NCI-H187 treated with DMSO at 0.1 percent for 48 hours (cell line): ENCODE measurements at places on chromosomes 3 and 15.

- no peak for DNase-seq
These were observed 852 bp upstream of the BHLHE40 start for GRCh38 chr3:4978204-4978965.

GRCh38 chr15:40909662-40910630 lies 15.7 kb downstream of the VPS18 start:
- DNase-seq, result no peak

GRCh38 chr3:188842639-188843038 lies 329.1 kb upstream of the TPRG1 start:
- no peak for DNase-seq

DNA sequence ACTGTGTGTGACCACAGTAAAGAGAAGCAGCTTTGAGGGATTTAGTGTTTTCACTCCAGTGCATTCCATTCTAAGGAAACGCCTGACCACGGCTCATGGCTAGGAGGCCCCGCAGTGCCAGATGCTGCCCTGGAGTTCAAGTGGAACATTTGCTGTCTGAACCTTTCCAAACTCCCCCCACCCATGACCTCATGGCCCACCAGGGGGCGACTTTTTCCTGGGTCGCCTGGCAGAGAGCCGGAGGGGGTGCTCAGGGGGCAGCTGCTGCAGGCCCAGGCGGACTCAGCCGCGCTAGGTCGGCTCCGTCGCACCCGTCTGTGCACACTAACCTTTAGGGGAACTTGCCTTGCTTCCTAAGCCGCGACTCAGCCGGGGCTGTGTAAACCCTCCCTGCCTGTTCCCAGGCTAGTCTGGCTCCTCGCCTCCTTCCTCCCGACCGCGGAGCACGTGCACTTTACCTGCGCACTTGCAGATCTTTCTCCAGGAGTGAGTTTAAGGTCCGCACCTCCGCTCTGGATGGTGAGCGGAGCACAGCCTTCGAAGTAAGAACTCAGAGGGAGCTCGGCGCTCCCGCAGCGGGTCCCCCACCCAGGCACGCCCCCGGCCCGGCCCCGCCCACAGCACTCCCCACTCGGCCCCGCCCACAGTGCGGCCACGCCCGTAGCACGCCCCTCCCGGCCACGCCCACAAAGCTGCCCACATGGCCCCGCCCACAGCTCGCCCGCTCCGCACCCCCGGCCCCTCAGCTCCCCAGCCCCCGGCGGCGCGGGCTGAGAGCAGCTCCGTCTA lies at the start of gene OCA2:
Gene OCA2 (minus strand): TSS at position 550 of the 789 bp plus-strand sequence. CDS start 17,441 bp downstream, outside the sequence.
- no peak for DNase-seq

DNA sequence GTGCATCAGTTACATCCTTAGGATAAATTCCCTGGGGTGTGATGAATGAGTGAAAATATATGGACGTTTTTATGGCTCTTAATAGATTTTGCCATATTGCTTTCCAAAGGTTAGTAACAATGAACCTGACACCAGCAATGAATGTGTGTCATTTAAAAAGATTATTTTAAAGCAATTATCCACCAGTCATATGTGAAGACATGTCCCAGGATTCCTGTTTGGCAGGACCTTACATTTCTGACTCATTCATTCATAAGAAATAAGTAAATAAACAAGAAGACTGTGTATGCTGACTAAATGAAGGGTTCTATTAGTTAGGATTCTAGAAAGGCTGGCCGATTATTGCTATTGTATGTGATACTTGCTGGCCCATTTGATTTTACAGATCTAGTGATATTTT lies 201.5 kb downstream of the SOX2 start:
- DNase-seq, result no peak

- no peak for DNase-seq
These were observed 31.4 kb upstream of the ZBTB38 start for GRCh38 chr3:141336672-141337522.

DNA sequence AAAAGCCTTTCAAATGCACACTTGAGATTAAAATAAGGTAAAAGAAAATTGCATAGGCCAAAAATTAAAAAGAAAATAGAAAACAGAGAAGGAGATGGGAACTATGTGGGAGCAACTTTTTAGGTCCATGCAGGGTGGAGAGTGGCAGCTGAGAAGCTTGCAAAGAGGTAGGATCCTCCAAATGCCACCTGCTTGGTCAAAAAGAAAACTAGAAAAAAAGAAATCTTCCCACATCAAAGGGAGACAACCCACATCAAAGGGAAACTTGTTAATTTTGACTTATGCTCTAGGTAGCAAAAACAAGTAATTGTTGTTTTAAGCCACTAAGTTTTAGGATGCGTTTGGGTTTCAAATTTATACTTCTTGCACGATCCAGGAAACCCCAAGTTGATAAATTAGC lies 342.9 kb downstream of the IL20RB start:
- DNase-seq, result no peak

DNA sequence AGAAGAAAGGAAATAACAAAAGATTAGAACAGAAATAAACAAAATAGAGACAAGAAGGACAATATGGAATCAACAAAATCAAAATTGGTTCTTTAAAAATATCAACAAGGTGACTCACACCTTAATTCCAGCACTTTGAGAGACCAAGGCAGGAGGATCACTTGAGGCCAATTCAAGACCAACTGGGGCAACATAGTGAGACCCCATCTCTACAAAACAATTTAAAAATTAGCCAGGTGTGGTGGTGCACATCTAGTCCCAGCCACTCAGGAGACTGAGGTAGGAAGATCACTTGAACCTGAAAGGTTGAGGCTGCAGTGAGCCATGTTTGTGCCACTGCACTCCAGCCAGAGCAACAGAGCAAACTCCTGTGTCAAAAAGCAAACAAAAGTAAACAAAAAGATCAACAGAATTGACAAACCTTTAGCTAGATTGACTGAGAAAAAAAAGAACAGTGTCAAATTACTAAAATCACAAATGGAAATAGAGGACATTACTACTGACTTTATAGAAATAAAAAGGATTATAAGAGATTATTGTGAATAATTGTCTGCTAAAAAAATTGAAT lies 190.7 kb upstream of the CGNL1 start:
- no peak for DNase-seq

GRCh38 chr3:154548341-154548740 lies 118.4 kb upstream of the GPR149 start:
- no peak for DNase-seq

GRCh38 chr3:69425249-69425648 lies 39.4 kb upstream of the FRMD4B start:
- DNase-seq, result no peak

DNA sequence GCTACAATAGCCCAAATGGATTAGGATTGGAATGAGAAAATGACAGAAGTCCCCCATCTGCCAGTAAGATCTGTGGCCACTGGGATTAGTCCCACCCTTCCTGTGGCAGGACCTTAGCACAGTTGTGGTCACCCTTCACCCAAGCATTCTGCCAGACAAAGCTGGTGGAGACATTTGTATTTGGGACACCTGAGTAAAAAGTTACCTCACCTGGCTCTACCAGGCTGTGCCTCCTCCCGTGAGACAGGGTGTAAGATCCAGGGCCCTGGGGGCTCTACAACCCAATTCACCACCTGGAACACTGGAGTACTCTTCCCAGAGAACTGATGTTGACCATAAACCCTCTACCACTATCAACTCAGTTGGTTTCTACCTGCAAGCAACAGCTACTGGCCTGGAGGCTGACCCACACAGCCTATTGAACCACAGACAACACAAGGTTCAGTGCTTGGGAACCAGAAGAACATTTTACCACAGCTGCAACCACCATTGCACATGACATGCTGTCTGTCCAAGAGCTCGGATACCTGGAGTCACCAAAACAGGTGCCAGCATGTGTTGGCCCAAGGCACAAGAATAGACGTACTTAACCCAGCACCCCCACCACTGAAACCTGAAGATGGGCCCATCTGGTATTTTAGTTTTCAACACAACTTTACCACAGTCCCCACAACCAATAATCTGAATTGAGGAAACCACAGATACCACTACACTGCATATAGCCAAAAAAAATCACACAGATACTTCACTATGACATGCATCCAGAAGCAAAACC lies 1686.7 kb downstream of the SI start:
- DNase-seq, result no peak

DNA sequence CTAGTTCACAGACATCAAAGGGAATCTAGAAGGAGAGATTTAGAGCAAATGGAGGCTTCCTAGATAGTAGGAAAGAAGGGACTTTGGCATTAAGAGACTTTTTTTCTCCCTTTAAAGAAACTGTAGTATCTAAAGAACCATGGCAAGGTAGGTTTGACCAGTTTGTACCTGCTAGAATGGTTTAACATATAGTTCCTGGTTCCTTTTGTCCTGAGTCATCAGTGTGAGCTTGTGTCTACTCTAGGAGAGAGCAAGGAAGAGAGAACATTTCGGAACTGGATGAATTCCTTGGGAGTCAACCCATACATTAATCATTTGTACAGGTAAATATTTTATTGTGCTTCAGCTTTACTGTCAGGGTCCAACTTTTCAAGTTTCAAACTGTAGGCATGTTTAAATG lies 29.6 kb upstream of the TRPC1 start:
- DNase-seq, result no peak

DNA sequence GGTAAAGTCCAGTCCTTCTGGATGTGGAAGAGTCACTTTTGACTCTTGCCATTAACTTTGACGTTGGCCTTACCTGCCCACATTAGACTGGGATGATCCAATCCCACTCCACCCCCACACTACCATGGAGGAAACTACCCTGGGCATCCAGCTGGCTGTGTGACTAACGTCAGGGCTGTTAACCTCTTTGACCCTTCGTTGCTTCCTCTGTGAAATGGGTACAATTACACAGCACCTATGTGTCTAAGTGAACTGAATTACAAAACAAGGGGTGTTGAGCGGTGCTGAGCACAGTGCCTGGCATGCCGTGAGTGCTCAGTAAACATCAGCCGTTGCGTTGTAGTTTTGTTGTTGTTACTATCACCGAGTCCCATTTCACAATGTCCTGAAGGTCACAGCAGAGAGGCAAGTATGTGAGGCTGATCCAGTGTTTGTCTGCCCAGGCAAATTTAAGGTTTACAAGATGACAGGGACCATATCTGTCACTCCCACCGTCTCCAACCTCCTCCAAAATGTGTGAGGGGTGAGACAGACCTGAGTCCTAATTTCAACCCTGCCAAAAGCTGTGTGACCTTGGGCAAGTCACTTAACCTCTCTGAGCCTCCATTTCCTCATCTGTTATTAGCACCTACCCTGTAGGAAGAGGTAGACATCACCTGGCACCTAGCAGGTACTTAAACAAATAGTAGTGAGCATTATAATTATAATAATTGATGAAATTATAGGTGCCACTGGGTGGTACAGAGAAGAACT lies 20.9 kb downstream of the WNT7A start:
- no peak for DNase-seq

GRCh38 chr3:46470831-46471230 lies 6.1 kb upstream of the LTF start:
- no peak for DNase-seq

DNA sequence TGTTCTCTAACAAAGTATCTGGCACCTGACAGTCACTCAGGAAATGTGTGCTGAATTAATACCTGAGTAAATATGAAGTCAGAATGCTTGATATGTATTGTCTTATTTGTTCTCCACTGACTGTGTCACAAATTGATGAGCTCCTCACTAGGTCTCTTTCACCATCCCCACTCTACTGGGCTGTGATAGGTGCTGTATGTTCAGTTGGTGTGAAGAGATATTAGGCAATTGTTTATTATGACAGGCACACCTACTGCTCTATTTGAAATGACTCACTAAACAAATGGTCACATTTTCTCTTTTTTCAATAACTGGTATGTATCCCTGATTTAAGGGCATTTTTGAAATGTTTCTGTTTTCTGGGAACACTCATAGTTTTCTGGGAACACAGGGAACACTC lies 25.2 kb upstream of the CCDC39 start:
- DNase-seq, result no peak

- DNase-seq, result no peak
These were observed 67.8 kb downstream of the LINGO1 start for GRCh38 chr15:77564938-77565337.

GRCh38 chr3:52923963-52924362 lies 26.6 kb upstream of the STIMATE start:
- no peak for DNase-seq

DNA sequence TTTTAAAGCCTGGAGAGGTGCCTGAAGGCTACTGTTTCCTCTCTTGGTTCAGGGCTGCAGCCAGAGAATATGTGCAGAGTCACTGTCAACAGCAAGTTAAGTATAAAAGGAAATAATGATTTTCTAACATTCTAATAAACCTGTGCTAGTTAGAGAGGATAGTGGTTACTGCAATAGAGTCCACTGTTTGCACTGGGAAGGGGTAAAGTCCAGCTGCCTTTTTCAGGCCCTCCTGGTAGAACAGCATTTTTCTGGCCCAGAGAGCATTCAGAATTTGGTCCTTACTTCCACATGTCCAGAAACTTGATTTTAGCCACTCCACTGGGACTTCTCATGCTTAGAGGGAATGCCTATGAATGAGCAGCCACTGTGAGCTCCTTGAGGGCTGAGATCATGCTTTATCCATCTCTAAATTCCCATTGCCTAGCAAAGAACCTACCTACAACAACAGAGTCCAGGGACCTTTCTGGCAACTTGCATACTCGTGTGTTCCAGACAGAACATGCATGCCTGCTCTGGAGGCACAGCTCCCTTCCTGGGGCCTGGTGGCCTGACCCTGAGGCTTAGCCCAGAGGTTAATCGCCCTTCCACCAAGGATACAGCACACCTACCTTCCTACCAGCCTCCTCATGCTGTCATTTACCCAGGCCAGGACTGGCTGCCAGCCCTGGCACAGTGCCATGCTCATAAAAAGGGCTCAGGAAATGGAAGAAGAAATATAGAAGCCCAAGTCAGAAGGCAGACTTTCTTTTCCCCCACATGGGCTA lies 50.3 kb upstream of the ATP13A3 start:
- DNase-seq, result no peak

DNA sequence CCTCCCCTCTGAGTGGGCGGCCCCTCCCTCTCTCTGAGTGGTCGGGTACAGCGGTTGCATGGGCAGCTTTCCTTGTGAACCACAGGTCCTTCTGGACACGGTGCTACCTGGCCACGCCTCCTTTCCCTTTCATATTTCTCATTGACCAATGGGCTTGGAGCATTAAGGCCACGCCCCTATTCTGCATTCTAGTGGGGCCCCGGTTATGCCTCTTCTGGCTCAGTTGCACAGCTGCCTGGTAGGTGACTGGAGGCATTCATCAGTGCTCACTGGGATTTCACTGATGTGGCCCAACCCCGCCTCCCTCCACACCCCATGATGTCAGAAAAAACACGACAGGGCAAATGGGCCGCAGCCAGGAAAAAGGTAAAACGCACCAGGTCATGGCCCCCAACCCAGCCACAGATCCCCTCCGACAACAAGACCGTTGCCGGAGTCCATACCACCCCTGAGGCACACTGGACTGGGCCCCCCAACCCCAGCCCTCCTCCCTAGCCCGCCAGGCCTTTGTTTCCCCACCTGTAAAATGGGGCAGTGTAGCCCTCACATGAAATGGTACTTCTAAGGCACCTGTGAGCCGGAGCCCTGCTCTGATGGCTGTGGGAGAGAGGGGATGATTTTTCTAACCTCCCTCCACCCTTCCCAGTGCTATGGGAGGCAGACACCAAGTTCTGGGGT lies 26.3 kb downstream of the NGRN start:
- DNase-seq, result peak; percentile 54
